ENCODE measurements at places on chromosomes 1 and 21. TPM values are rescaled to one million over a fixed set of nuclear protein-coding genes. Genes with fewer than 3 reads are reported as not detected.

The CPLANE2 gene
- 9.0 TPM for total RNA-seq

The TSNAX gene
- 16.6 TPM for total RNA-seq

The C1orf115 gene
- 16.3 TPM for total RNA-seq

The RGSL1 gene
- not detected for total RNA-seq

The CNKSR1 gene
- 2.9 TPM for total RNA-seq

The FNDC5 gene
- total RNA-seq: 46.7 TPM

The DNAJC6 gene
- 7.8 TPM for total RNA-seq
